ENCODE measurements at places on chromosomes 2 and 18. TPM values are rescaled to one million over a fixed set of nuclear protein-coding genes. Genes with fewer than 3 reads are reported as not detected.

GRCh38 chr2:100921685-100922161 lies 80.4 kb upstream of the RPL31 start:
- no peak for DNase-seq

DNA sequence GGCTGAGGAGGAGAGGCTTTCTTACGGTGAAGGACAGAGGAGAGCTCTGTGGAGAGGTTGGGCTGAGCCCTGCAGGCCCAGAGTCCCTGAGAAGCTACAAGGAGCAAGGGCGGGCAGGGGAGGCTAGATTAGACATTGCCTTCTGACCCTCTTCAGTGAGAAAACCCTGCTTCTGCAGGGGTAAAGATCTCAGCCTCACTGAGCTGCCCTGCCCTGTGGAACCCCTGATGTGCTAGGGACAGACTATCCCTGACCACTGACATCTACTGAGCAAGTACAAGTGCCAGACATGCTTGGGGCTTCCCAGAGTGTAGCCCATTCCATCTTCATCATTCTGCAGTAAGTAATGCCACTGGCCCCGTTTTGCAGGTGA lies 111.5 kb downstream of the CYP26B1 start:
- no peak for DNase-seq

GRCh38 chr18:26925313-26925712 lies 59.8 kb upstream of the AQP4 start:
- DNase-seq = no peak

GRCh38 chr18:45539491-45539891 lies 75.8 kb upstream of the SLC14A2 start:
- no peak for DNase-seq

GRCh38 chr2:211514049-211514448 lies 957.6 kb downstream of the CPS1 start:
- DNase-seq = no peak

GRCh38 chr2:106059416-106060065 lies 134.6 kb downstream of the UXS1 start:
- no peak for DNase-seq

GRCh38 chr2:189426886-189427285 lies 14.4 kb upstream of the WDR75 start:
- no peak for DNase-seq

DNA sequence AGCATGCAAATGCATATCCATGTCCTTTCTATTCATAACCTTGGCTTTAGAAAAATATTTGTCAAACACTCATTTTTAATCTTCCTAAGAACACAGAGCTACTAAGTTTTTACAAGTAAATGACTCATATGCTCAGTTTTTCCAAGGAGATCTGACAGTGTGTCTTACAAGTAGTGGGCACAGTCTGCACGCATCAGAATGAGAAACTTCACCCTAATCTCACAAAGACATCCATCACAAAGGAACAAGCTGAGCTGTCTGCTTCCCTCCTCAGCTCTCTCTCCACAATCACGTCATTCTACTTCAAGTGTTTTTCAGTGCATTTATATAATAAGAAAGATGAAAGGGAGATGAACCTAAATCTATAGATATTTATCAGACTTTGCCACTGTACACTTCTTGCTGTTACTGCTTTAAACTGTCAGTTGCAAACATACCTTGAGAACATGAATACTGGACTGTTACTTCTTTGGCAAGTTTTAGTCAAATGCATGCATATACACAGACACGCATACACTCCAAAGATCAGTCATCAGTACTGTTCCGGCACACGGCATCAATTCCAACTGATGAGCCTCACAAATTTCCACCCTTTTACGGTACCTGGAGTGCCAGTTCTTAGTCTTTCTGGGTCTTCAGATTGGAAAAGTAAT lies 75.7 kb downstream of the RBMS1 start:
- peak; percentile 48 for DNase-seq

DNA sequence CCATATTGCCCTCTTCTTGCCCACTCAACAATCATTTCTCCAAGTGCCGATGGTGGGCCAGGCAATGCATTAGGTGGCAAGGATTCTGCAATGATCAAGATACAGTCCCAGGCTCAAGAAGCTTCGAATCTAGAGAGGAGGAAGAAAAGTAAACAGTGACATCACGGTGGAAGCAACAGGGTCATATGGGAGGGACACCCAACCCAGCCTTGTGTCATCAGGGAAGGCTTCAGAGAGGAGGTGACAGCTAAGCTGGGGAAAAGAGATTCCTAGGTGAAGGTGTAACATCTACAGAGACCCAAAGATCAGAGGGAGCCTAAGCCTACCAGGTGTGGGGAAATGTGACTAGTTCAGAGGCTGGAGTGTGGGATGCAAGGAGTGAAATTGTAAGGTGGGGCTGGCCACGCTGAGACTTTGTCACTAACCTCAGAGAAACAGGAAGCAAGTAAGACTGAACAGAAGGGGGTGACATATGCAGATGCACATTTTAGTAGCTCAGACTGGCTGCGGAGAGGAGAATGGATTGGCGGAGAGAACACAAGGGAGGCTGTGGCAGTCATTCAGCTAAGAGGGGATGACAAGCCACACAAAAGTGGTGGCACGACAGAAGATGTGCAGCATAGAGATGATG lies 104.9 kb downstream of the ANKRD44 start:
- no peak for DNase-seq

The STK39 gene
- polyA plus RNA-seq = 14.1 TPM

The BOLL gene
- not detected for polyA plus RNA-seq

The LONRF2 gene
- 4.7 TPM for polyA plus RNA-seq

The ANKRD30BL gene
- polyA plus RNA-seq = not detected

The TXNL4A gene
- polyA plus RNA-seq = 99.6 TPM

The DSG1 gene
- polyA plus RNA-seq = not detected

The RNU2-63P gene
- not detected for polyA plus RNA-seq

The TBR1 gene
- 0.07 TPM for polyA plus RNA-seq

Data from A549 (cell line).